Stimulated activated CD8-positive, alpha-beta memory T cell treated with anti-CD3 and anti-CD28 coated beads, Interleukin-7, amount 100 ng/mL, for 48 hours (primary cell): ENCODE measurements at places on chromosomes 13 and 19.
A peak's percentile ranks its signal among the peaks of the same experiment; 100 is the strongest.

DNA sequence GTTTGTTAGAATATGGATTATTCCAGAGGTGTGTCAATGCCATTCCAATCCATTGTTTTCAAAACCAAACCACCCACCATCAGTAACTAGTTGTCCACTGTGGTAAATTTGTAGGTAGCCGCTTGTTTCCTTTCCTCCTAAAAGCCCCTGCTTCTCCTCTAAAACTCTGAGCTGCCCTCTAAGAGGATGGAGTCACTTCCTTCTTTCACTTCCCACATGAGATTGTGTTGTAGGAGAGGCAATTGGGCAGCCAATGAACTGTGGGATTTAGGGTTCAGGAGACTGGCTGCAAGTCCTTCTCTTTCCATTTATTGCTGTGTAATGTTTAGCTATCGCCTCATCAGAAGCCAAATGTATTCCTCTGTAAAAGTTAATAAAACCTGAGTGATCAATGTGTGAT lies 49.9 kb upstream of the RFXAP start:
- DNase-seq, result no peak

DNA sequence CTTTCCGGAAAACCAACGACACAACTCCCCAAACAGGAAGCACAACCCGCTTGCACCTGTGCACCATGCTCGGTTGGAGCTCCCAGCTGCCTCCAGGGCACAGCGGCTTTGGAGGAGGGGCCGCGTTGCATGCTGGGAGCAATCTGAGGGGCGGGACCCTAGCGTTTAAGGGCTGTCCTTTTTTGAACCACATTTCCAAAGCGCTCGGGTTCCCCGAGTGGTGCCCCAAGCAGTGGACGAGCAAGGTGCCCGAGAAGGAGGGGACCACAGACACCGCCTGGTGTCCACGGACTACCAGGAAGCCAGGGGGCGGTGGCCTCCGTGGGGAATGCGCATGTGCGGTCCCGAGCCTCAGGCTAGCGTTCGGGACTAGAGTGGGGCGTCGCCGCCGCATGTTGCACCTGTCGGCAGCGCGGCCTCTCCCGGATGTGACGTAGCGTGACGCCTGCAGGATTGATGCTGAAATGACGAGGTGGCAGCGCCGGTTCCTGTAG lies 11.9 kb upstream of the ZNF57 start:
- no peak for DNase-seq

- DNase-seq, result no peak
Observed at GRCh38 chr19:27754700-27755099, 1458.3 kb downstream of the UQCRFS1 start.

GRCh38 chr19:50567882-50568727 lies at the start of gene LRRC4B:
LRRC4B (minus strand) TSS chr19:50568435; CDS start chr19:50548838, 19,597 bp downstream.
- no peak for DNase-seq

DNA sequence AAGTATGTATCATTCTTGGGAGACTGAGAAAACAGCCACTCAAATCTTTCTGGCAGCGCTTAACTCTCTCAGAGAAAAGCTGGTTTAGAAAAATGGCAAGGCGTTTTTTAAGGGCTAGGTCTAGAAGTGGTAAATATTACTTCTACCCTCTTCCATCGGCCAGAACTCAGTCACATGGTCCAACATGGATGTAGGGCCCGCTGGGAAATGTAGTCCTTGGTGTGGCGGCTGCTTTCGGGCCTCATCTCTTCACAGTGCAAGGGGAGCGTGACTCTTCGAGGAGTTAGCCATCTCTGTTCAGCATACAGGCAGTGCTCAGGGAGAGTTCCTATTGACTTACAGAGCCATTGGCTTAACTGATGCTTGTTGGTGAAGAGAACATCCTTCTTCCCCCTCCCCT lies 6.3 kb downstream of the VSTM2B start:
- DNase-seq, result no peak

- no peak for DNase-seq
Observed at GRCh38 chr19:53994811-53995210, 3.4 kb downstream of the CACNG6 start.

DNA sequence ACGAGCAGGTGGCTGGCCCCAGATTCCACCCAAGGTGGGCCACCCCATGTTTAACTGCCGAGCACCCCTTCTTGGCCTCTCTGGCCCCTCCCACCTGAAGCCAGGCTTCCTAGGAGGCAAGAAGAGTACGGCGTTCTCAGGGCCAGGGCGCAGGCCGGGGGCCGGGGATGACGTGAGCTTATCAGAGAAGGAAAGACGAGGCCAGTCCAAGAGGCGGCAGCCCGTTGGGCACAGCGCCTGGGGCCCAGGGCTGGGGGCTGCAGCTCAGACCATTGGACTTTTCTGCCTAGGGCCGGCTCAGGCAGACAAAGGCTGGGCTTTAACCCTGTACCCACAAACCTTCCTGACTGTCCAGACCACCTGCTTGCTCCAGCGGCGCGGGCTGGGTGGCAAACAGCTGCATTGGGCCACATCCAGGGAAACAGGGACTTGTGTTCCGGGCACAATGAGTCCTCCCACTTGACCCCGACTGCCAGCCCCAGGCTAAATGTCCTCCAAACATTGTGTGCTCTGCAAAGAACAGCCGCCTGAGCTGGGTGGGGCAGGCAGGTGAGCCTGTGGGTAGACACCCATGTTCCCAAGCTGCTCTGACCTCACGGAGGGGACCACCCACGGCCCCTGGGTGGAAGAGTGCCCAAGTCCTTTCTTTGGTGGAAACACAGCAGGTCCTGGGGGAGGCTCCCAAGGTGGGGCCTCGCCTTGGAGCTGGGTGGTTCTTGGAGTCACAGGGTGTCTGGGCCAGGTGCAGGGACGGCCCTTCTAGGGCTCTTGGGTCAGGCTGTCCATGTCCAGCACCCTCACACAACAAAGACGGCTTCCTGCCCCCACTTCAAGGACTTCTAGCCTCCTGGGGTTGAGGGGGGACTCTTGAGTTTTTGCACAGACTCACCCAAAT lies 21.9 kb downstream of the COMP start:
- DNase-seq, result no peak

- peak; percentile 46 for DNase-seq
Observed at GRCh38 chr19:23762884-23763711, 4.4 kb upstream of the ZNF681 start.

GRCh38 chr19:55259540-55260210 lies 858 bp upstream of the PPP6R1 start:
- no peak for DNase-seq

GRCh38 chr19:48310227-48310626 lies 15.1 kb upstream of the EMP3 start:
- no peak for DNase-seq

- no peak for DNase-seq
Observed at GRCh38 chr13:66635526-66635925, 594.6 kb downstream of the PCDH9 start.

GRCh38 chr13:99956473-99957349 lies 14.9 kb downstream of the ZIC5 start:
- no peak for DNase-seq

DNA sequence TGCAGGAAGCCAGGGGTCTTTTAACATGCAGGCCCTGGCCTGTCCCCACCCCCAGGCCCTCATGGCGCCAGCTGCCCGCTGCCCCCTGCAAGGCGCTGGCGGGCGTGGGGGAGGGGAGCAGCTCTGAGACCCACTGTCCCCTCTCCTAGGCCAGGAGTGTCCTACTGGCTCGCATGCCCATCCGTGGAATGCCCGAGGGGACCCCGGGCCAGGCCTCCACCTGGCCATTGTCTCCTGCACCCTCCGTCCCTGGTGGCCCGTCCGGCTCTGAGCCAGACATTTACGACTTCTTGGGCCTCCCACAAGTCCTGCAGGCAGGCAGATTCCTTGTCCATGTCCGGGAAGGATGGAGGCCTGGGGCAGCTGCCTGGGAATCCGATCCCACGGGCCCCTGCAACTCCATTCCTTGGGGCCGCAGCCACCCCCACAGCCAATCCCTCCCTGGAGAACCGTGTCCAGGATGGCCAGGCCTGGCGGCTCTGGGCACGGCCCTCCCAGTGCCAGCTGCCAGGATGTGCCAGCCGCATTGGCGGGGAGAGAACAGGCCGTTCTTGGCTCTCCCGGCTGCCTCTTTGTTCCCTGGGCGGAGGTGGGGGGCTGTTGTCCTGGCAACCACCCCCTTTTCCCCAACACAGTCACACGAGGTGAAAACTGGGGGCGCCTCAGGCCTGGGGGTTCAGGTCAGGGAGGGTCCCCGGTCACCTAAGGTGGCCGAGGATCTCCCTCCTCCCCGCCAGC lies 10.5 kb upstream of the PLIN3 start:
- no peak for DNase-seq

DNA sequence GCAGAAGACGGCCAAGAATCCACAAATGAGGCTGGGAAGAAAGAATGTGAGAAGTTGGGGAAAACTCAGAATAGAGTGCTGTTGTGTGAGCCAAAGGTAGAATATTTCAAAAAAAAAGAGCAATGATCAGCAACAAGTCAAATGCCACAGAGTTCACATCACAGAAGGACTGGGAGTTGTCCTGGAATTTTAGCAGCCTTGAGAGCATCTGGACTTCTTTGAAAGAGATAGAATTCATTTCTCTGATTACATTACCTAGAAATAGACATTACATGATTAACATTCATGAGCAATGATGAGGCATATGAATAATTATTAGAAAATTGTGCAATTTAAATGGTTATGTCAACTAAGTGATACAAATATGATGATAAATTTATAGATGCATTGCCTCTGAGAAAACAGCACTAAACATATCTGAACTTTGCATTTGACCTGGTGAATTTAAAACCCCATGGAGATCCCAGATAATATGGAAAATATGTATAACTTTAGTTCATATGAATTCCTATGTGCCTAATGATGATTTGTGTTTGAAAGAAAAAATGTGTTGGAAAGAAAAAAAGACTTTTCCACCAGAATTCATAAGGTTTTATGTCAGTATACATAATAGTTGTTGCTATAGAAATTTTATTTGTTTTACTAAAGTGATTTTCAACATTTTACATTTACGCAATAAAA lies 186.2 kb downstream of the POSTN start:
- DNase-seq, result no peak

- no peak for DNase-seq
Observed at GRCh38 chr19:55836340-55836739, at the start of gene NLRP4. NLRP4 (plus strand) TSS chr19:55836540; CDS start chr19:55852081, 15,541 bp downstream.

DNA sequence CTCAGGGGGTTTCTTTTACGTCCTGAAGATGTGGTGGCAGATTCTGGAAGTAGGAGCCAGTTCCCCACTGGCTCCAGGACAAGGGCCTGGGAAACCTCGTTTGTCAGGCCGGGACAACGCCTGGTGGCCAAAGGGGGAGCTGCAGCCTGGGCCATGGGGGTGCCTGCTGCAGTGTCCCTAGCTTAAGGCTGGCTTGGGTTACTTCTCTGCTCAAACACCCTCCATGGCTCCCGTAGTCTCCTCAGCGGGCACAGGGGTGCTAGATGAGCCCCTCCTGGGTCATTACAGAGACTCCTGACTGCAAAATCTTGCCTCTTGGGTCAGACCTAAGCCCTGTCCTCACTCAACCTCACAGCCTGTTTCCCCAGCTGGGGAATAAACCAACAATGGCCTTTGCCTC lies 14.7 kb downstream of the CILP2 start:
- no peak for DNase-seq

GRCh38 chr13:38875186-38875875 lies 115.3 kb downstream of the STOML3 start:
- no peak for DNase-seq

GRCh38 chr19:3360421-3361383 lies 5.7 kb upstream of the NFIC start:
- peak; percentile 57 for DNase-seq

- no peak for DNase-seq
Observed at GRCh38 chr13:37226971-37227370, 121.5 kb upstream of the CSNK1A1L start.

- DNase-seq, result no peak
Observed at GRCh38 chr13:112916296-112916695, 52.7 kb upstream of the MCF2L start.

- DNase-seq, result no peak
Observed at GRCh38 chr19:23547816-23548430, 139.1 kb downstream of the ZNF675 start.

DNA sequence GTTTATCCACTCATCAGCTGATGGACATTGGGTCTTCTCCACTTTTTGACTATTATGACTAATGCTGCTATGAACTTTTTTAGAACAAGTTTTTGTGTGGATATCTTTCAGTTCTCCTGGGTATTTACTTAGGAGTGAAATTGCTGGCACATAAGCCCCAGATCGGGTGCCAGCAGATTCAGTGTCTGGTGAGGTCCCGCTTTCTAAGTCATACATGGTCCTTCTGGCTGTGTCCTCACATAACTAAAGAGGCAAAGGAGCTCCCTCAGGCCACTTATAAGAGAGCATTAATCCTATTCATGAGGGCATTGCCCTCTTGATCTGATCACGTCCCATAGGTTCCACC lies 600 bp upstream of the ZNF226 start:
- DNase-seq, result no peak

- DNase-seq, result peak; percentile 30
Observed at GRCh38 chr13:30865123-30866049, 40.7 kb upstream of the MEDAG start.

DNA sequence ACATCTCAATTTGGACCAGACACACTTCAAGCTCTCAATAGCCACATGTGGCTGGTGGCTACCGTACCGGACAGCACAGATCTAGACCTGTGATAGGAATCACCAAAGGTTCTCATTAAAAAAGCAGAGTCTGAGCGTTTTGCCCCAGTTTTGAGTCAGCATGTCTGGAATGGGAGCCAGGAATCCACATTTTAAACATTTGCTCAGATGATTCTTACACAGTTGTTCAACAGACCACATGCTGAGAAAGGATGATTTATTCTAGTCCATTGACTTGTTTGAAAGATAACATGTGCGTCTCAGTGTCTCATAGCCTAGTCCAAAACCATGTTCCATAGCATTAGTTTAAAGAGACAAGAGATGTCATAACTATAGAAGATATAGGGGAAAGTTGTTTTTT lies 53.4 kb downstream of the FLT3 start:
- no peak for DNase-seq

GRCh38 chr13:113034451-113035212 lies 65.6 kb downstream of the MCF2L start:
- no peak for DNase-seq

DNA sequence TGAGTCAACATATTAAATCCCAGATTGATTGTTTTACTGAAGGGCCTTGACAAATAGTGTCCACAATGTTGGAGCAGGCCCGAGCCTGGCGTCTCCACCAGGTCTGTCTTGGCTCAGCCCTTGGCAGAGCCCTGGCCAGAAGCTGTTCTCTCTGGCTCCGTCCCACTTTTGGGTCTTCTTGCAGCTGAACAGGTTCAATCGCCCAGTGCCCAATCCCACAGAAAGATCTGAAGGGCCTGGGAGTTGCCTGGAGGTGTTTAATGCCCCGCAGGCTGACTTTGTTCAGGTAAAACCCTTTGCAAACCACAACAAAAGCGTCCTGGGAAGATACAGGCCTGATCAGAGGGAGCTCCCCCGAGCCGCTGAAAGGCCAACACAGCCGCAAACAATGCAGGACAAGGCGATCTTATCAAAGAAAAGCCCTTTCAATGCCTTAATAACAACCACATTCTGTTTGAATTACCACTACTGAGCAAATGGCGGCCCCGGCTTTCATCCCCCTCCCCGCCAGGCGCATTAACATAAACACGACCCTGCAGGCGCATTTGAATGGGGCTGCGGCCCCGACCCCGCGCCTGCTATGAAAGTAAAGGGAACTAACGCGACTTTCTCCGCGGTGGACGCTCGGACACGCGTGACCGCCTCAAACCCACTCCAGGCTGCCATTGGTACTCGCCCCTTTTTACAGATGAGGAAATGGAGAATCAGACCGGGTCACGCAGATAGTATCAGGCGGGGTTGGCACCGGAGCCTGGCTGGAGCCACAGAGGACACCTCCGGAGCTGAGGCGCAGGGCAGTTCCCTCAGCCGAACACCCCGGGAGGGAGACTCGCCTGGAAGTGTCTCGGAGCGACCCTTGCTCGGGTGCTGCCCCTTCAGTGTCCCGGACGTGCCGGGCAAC lies 3.1 kb downstream of the CDX2 start:
- DNase-seq, result no peak
